Thoracic aorta (tissue), 2 donors: ENCODE measurements at places on chromosomes 7 and 10. TPM values are rescaled to one million over a fixed set of nuclear protein-coding genes. Genes with fewer than 3 reads are reported as not detected.

Gene DIP2C
- 44.0 TPM for total RNA-seq

Gene TMEM176A
- total RNA-seq = 23.4 TPM

Gene DGKB
- total RNA-seq = 0.56 TPM

Gene TFPI2
- total RNA-seq = 19.8 TPM

Gene SORCS1
- total RNA-seq = 0.27 TPM

Gene LOXL4
- 24.5 TPM for total RNA-seq

Gene COG5
- 72.4 TPM for total RNA-seq

Gene FEZF1
- total RNA-seq = not detected

Gene C10orf143
- total RNA-seq = not detected

Gene MRPS16
- 29.3 TPM for total RNA-seq

Gene DRGX
- total RNA-seq = not detected

Gene FAM25G
- total RNA-seq = not detected

Gene HK1
- 158 TPM for total RNA-seq

Gene LLCFC1
- total RNA-seq = not detected

Gene ITPRID1
- not detected for total RNA-seq

Gene LMBR1
- total RNA-seq = 56.6 TPM

Gene CALML5
- total RNA-seq = 3.7 TPM

Gene PHTF2
- 39.4 TPM for total RNA-seq

Gene CNTNAP2
- total RNA-seq = not detected

Gene NMT2
- total RNA-seq = 18.7 TPM

Gene EPDR1
- 59.3 TPM for total RNA-seq

Gene GIMAP4
- 29.3 TPM for total RNA-seq

Gene OR2AE1
- total RNA-seq = 0.41 TPM

Gene TUBB8
- total RNA-seq = not detected

Gene MBL2
- not detected for total RNA-seq
